Lung (tissue), 17 donors: ENCODE measurements at places on chromosomes 1 and 21.

- no peak for DNase-seq
Observed at GRCh38 chr1:93567255-93567918, 114.2 kb downstream of the BCAR3 start.

- DNase-seq, result no peak
Observed at GRCh38 chr21:44574457-44575306, 1.2 kb downstream of the KRTAP10-4 start.

GRCh38 chr1:24557711-24558131 is 1.8 kb downstream of the NCMAP start:
- no peak for DNase-seq

DNA sequence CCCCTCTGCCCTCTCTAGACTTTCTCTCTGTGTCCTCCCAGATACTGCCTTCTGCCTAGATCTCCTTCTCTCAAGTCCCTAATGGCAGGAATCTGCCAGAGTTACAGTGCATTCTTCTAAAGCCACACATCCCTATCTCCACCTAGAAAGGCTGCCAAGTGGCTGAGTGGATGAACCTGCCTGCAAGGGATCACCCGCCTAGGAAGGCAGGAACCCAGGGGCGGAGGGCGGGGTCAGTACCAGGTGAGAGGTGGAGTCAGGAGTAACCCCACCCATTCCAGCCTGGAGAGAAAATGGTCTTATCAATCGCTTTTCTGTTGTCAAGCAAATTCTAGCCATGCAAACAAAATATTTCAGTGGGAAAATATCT is 60.8 kb downstream of the BCAR3 start:
- DNase-seq, result no peak

- no peak for DNase-seq
Observed at GRCh38 chr1:206524739-206525364, 17.5 kb downstream of the RASSF5 start.
